Activated CD4-positive, alpha-beta T cell treated with anti-CD3 and anti-CD28 coated beads, Interleukin-2, amount 50 U/mL, for 24 hours (primary cell): ENCODE measurements at places on chromosomes 7 and 10.

DNA sequence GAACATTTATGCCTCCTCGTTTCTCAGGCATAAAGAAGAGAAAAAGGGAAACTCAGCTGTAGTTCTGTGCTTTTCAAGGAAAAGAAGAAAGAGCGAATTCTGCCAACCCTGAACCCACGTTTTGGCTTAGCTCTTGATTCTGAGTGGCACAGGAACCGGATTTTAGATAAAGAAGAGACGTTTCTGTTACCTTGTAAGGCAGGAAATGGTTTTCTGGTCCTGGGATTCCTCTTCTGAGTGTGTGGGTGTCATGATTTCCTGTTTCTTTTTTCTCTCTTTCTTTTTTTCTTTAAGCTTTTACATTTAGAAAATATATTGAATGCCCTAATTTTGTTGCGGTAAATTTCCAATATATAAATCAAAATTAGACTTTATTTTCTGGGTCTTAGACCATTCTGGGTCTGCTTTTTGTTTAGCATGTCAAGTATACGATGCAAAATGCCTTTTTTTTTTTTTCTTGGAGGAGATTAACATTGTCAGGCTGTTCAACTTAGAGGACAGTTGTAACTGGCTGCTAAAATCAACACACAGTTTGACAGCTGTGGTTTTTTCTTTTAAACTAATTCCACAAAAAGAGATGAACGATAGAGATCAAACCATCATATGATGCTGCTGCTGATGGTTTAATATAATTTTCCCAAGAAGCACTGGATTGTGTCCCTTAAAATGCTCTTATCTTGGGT is 190.8 kb downstream of the GATA3 start:
- DNase-seq, result no peak

GRCh38 chr10:15802375-15802949 is 57.8 kb downstream of the MINDY3 start:
- DNase-seq, result peak; percentile 22

GRCh38 chr7:47635091-47636080 is 53.5 kb upstream of the TNS3 start:
- DNase-seq, result no peak

DNA sequence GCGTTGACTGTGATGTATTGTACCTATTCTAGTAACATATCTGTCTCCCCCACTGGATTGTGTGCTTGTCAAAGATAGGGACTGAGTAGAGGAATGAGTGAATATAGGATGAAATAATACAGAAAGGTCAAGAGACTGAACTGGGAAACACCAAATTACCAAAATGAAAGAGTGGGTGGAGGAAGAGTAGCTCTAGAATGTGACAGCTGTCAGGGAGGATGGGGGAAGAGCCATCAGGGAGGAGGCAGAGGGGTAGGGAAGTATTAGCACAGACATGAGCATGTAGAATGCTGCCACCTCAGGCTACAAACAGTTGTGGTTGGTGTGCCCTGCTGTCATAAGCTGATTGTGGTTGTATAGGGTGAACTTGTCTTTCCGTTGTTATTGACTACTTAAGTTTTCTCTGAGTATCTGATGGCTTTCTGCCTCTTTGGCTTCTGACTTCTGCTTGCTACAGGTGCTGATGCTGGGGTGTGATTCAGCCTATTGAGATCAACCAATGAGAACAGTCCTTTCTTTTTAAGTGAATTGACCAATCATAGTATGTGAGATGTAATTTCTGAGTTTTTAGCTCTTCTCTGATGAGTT is 5.6 kb downstream of the CCSER2 start:
- DNase-seq, result peak; percentile 62

DNA sequence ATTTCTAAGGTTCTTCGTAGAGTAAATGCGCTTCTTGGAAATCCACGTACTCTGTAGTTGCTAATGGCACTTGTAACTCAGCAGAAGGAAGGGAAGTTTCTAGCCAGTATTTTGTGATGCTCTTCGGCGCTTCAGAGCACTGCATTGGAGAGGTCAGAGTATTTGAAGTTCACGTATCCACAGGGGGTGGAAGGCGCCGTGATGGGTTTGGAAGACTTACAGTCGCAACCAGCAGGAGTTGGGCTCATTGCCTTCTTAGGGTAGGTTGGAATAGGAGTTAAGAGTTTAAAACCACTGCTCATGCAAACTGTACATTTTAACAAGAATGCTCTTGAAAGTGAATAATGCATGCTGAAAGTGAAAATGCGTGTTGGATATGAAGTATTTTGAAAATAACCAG is 49.1 kb downstream of the SHH start:
- DNase-seq, result no peak

DNA sequence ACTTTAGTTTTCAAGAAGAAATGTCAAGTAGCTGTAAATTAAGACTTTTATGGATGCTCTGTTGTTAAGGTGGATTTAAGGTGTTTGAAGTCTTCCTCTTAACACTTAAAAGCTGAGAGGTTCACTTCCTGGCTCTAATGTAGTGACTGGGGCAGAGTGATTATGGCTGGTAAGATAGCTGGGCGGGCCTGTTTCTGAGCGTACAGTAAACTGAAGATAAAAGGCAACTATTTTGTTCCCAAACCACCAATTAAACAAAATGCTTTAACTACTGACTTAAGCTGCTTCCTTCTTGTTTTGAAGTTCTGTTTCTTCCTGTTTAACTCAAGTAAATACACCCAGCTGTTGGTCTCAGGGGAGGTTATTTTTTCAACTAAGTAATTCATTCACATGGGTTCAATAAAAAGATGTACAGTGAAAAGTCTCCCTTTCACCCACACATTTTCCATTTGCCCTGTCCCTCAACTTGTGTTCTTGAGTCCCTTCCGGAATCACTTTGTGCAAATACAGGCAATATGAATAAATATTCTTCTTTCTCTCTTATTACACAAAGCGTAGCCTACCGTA is 19.3 kb downstream of the VWA2 start:
- no peak for DNase-seq

DNA sequence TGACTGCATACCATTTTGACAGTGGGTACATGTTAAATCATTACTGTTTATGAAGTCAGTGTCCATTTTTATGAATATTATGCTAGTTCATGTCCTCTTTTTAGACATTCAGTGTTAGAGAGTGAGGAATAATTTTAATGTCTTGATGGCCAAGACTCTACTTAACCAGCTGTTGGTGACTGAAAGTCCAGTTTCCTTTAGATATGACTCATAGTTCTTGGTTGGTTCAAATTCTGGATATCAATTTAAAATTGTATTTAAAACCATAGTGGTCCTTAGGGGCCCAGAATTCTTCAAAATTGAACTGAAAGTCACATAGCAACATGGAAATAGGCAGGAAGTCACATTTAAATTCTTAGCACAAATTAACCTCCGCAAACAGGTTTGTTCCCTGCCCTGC is 196.5 kb upstream of the PRPS1L1 start:
- DNase-seq, result no peak

DNA sequence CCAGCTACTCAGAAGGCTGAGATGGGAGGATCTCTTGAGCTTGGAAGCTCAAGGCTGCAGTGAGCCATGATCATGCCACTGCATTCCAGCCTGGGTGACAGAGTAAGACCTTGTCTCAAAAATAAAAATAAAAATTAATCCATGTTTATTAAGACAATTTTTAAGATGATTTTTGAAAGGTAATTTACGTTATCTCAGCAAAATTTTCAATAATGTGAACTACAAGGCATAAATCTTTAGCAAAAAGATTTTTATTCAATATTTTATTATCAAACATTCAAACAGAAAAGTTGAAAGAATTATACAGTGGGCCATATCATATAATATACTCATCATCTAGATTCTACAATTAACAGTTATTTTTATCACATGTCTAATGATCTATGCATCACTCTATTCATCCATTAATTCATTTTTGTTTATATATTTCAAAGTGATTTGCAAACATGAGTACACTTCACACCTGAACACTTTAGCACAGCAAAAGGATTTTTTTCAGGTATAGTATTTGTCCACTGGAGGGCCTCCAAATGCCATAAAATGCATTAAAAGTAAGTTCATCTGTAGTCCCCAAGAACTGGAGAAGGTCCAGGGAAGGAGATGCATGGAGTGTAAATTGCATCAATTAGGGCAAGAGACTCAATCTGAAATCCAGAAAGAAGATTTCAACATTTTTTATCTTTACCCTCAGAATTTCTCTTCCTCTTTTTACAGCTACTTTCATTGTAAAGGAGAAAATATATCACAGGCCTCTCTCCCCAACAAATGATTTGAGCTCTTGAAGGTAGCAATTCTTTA is 38.6 kb upstream of the RSBN1L start:
- DNase-seq, result no peak

- no peak for DNase-seq
Measured at GRCh38 chr10:42990721-42991441, 86.0 kb upstream of the RET start.

GRCh38 chr10:80137031-80137862 is 4.7 kb downstream of the PLAC9 start:
- DNase-seq, result no peak

- no peak for DNase-seq
Measured at GRCh38 chr7:23467806-23468525, 2.3 kb downstream of the IGF2BP3 start.

- DNase-seq, result no peak
Measured at GRCh38 chr10:126921974-126922525, 16.8 kb downstream of the DOCK1 start.

DNA sequence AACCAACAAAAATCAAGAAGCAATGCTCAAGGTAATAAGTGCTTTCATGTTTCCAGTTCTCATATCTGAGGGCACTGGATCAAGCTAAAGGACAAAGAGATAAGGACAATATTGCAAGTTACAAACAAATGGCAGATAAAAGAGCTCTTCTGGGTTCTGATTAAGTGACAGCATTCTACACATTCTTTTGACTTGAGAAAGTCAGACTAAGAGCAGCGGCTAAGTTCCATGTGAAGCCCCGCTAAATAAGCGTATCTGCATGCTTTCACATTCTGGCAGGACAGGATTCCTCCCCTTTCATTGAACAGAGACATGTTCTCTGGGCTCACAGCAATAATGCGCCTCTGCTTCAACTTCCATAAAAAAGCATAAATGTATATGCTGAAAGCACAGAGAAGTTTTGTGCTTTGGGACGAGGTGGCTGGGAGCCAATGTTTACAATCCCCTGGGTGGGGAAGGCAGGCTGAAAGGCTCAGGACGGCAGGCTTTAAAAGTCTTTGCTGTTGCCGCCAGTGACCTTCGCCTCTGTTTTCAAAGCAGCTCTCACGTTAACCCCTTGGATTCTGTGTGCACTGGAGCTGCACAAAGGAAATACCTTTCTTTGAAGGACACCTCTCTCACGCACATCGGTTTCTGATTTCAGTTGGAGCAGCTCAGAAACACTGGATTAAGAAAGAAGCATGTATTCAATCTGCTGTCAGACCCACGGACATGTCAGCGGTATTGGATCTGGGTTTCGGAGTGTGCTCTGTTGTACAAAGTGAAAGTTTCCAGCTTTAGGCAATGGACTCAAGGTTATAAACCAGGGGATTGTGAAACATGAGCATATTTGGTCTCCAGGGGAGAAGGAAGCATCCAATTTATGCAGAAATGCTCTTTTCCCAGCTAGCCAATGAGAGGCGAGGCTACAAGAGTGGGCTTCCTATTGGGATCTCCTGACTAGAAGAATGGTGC is 105.4 kb upstream of the FAM133B start:
- no peak for DNase-seq

DNA sequence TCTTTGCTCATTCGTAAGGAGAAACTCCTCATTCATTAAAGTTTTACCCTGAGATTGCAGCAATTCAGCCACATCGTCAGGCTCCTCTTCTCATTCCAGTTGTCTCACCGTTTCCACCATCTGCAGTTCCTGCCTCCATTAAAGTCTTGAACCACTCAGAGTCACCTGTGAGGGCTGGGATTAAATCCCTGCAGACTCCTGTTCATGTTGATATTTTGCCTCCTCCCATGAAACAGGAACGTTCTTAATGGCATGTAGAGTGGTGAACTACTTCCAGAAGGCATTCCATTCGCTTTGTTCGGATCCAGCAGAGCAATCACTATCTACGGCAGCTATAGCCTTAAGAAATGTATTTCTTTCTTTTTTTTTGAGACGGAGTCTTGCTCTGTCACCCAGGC is 96.5 kb upstream of the FAM20C start:
- no peak for DNase-seq

- DNase-seq, result no peak
Measured at GRCh38 chr10:23897861-23898260, 311.1 kb upstream of the KIAA1217 start.

GRCh38 chr10:129074939-129075338 is 392.1 kb upstream of the MGMT start:
- no peak for DNase-seq

DNA sequence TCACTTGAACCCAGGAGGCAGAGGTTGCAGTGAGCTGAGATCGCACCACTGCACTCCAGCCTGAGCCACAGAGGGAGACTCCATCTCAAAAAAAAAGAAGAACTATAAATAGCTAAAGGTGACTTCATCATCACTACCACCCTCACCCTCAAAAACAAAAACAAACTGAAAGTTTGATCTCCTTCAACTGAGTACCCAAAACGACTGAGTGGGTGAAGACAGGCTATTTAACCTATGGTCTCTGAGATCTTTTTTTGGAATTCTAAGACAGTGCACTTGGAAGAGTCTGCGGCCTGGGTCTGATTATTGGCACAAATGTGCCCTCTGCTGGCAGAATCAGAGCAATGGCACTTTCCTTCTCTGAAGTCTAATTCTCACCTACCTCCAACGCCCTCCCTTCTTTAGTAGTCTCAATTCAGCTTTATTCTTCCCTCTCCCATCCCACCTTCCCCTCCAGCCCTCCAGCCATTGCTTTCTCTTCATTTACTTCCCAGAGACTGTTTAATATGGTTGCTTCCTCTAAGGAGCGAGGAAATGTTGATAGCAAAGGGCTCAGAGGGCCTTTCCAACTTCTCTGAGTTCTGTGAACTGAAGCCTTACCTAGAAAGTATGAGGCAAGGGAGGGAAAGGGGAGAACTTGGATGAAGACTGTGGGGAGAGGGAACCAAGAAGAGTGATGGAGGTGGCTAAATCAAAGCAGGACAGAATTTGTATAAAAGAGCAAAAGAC is 2.9 kb upstream of the MYOZ1 start:
- peak; percentile 31 for DNase-seq

DNA sequence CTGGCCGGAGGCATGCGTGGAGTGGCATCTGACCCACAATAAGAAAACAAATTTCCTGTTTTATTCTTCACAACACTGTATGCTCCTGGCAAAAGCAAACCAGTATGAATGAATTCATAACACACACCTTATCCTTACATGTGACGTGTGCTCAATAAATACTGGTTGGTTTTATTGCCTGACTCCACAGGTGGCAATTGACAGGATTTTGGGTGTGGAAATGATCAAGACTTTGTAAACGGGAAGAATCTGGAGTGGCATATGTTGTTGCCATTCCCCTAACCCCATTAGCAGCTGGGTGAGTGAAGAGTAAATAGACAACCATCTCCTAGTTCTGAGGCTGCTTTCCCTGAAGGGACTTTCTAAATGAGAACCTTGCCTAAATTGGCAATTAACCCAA is 215.5 kb upstream of the AOAH start:
- DNase-seq, result no peak

DNA sequence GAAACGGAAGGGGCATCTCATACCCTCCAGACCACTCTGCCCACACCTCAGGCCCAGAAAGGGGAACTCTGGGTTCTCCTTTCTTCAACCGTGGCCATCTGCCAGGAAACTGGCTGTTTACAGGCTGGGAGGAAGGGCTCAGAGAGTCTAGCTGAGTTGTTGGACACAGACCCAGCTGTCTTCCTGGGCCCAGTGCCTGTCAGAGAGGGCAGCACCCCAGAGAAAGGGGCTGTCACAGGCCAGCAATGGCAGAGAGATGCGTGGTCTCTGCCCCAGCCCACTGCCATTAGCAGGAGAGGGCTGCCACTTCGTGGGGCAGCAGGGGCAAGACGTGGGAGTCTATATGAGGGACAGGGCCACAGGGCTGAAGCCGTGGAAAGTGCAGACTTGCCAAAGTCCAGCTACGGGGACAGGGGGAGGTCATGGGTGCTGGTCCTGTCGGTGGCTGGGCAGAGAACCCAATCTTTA is 11.0 kb downstream of the GRID1 start:
- no peak for DNase-seq
